ENCODE measurements at places on chromosomes 1 and 21.

GRCh38 chr1:67060811-67061218 lies 6.9 kb upstream of the SLC35D1 start:
- no peak for DNase-seq

DNA sequence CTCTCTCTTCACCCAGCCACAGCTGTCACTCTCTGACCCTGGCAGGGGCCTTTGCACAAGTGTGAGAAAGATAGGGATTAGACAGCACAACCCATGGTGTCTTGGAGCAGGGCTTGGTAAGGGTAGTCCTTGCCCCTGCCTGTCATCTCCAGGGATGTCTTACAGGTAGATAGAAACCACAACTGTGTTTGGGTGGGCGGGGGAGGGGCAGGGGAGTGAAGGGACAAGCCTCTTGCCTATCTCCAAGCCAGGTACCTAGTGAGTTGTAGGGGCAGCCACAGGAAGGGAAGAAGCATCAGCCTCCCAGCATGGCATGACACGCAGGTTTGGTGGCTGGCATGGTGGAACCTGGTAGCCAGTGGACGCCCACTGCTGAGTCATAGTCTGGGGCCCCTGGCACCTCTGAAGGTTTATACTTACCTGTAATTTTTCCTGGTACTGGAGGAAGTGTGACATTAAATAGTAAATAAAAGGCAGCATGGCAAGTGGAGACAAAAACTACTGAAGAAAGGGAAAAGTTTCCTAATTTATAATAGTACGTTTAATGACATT lies 97.5 kb downstream of the CLEC20A start:
- no peak for DNase-seq

DNA sequence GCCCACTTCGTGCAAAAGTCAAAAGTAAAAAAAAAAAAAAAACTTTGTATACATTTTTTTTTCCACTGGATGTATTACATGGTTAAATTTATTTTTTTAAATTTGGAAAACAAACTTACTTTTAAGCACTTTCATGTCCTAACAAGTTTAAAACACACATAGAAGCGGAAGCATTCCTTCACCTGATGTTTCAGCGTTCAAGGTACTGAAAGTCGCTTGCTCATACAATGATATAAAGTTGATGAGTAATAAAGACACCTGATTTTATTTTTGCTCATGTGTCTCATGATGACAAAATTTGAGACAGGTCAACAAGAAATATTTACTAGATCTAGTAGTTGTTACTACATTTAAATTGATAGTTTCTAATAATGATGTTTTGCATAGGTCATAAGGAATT lies 35.5 kb downstream of the ADAMTS1 start:
- DNase-seq = no peak

- no peak for DNase-seq
These were observed 20.4 kb downstream of the CCT8 start for GRCh38 chr21:29053011-29053553.

DNA sequence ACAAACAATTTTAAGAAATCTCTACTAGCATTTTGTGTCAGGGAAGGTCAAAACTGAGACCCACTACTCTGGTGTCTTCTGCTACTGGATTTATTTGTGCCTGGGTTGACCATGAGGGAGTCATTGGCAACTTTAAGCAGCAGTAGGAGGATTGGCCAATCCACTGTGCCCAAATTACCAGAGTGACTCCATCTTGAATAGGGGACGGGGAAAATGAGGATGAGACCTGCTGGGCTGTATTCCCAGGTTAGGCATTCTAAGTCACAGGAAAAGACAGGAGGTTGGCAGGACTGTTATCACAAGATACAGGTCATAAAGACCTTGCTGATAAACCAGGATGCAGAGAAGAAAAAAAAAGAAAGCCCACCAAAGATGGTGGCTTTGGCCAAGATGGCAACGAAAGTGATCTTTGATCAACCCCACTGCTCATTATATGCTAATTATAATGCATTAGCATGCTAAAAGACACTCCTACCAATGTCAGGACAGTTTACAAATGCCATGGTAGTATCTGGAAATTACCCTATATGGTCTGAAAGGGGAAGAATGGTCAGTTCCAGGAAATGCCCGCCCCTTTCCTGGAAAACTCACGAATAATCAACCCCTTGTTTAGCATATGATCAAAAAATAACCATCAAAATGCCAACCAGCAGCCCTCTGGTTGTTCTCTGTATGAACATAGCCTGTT lies 200.9 kb downstream of the LTN1 start:
- no peak for DNase-seq

DNA sequence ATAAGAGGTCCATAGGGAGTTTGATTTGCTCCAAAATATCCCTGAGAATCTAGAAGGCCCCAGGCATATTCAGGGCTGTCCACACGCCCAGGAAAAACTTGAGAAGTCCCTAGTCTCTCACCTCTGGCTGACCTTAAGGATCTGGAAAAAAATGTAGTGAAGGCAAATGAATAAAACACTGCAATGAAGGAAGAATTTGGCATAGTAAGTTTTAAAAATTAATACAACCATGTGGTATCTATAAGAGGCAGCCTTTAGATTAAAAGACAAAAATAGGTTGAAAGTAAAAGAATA lies 91.3 kb downstream of the COLGALT2 start:
- no peak for DNase-seq

DNA sequence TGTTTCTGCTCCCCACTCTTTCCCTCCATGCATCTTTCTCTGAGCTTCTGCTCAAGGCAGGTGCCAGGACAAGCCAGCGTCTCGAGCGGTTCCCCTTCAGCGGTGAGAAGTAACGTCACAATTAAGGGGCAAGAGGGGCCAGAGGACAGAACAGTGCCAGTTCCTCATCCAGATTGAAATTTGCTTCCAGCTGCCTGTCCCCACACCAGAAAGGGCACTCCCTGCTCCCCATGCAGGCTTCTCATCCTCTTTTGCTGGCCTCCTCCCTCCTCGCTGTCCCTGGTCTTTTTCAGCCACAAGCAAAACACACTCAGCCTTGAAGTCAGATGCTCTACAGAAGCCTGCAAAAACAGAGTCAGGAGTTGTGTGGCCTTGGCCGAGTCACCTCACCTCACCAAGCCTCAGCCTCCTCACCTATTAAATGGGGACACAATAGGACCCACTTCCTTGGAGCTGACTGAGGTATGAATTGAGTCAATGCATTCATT lies 35.0 kb upstream of the ECE1 start:
- DNase-seq = no peak

- DNase-seq = no peak
These were observed 171.5 kb upstream of the FMN2 start for GRCh38 chr1:239920214-239920613.

- no peak for DNase-seq
These were observed 121.1 kb upstream of the NGF start for GRCh38 chr1:115459161-115459560.

All from activated CD4-positive, CD25-positive, alpha-beta regulatory T cell treated with anti-CD3 and anti-CD28 coated beads, Interleukin-2, amount 50 U/mL, for 16 hours (primary cell).